Activated CD4-positive, CD25-positive, alpha-beta regulatory T cell (primary cell): ENCODE measurements at places on chromosomes 7 and 10.

DNA sequence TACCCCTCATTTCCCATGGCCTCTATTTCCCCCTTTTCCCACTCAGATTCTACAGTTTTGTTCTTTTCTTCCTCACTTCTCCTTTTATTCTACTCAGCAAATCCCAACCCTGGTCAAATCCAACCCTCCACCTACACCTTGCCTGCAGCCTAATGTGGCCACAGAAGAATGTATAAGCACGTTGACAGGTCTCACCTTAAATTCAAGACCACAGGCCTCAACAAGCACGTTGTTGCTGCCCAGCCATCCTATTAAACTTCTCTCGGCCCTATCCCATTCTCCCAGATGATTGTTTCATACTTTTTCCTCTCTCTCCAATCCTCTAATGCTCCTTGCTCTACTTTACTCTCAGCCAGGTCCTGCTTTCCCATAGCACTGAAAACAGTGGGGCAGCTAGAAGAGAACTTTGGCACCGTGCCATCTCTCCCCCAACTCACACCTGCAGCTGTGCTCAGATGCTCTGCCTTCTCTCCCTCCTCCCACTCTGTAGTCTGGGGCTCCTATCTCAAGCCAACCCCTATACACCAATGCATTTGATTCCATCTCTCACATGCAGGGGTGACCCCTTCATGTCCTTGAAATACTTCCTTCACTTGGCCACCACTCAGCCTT lies 6.8 kb upstream of the EIF3A start:
- no peak for DNase-seq

DNA sequence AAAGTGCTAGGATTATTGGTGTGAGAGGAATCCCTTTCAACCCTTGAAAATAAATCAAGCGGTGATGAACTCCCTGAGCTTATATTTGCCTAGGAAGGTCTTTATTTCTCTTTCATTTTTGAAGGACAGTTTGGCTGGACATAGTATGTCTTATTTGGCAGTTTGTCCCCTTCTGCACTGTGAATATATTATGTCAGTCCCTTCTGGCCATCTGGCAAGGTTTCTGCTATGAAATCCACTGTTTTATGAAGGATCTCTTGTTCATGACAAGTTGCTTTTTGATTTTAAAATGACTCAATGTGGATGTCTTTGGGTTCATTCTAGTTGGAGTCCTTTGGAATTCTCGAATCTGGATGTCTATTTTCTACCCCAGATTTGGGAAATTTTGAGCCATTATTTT lies 21.7 kb upstream of the MCM10 start:
- no peak for DNase-seq

- no peak for DNase-seq
Measured at GRCh38 chr10:133445268-133445732, 8.4 kb upstream of the SCART1 start.

DNA sequence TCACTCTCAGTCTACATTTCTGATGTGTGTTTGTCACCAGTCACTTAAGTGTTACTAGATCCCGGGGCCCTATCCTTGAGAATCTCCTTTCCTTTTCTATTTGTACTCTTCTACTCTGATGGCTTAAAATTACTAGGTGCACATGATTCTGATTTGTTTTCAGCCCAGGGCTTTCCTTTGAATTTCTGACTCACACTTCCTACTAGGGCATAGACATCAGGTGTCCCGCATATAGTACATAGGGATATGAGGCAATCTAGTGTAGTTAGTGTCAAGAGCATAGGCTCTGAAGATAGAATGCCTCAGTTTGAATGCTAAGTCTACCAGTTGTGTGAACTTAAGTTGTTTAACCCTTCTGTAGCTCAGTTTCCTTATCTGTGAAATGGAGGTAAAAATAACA lies 49.4 kb upstream of the LRRN3 start:
- no peak for DNase-seq

- DNase-seq: no peak
Measured at GRCh38 chr7:30309842-30310435, 25.5 kb downstream of the ZNRF2 start.

- no peak for DNase-seq
Measured at GRCh38 chr7:136635751-136636150, 232.7 kb upstream of the CHRM2 start.

DNA sequence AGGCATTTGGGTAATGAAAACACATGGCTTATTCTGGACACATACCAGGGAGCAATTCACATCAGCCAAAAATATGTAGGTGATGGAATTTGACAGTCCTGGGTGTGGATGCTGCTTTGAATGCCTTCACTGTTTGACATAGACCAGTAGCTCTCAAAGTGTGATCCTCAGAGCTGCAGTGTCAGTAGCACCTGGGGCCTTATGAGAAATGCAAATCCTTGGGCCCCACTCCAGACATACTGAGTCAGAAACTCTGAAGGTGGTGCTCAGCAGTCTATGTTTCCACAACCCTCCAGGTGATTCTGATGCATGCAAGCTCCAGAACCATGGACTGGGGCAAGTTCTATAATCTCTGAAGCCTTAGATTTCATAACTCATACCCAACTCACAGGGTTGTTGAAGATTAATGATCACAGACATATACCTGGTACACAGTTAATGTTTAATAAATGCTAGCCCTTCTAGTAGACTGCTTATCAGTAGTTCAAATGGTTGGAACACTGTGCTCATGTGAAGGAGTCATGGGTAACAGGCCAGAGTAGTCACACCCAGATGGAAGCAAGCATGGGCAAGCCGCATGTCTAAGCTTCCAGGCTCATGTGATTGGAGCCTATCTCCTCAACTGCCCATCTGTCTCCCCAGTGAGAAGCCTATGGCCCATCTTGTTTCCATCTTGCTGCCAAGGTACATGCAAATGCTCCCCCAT lies 715.7 kb downstream of the GRID1 start:
- no peak for DNase-seq

- no peak for DNase-seq
Measured at GRCh38 chr10:89301232-89301631, 614 bp upstream of the IFIT2 start.

DNA sequence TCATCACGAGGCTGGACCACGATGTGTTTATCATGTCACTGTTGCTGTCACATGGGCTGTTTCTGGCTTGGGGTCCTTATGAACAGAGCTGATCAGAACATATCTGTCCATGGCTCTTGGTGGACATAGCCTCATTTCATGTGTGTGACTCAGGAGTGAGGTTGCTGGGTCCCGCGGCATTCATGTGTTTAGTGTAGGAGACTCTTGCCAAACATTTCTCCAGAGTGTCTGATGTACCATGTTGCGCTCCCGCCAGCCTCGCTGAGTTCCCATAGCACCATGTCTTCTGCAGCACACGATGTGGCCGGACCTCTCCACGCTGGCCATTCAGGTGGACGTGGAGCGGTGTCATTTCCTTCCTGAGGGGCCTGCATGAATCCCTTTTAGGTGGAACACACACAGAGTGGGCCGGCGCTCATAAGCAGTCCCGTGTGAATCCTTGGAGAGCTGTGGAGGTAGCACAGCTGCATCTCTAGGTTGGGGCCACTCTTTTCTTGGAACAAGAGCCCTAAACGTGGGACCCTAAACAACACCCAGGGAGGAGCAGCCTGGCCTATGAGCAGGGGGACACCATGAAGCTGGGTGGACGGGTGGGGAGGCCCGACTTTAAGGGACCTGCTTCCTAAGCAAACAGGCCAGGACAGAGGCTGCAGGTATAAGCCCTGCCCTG lies 134.6 kb downstream of the LHPP start:
- DNase-seq: no peak

- no peak for DNase-seq
Measured at GRCh38 chr7:36278620-36279172, 111.0 kb upstream of the ANLN start.

DNA sequence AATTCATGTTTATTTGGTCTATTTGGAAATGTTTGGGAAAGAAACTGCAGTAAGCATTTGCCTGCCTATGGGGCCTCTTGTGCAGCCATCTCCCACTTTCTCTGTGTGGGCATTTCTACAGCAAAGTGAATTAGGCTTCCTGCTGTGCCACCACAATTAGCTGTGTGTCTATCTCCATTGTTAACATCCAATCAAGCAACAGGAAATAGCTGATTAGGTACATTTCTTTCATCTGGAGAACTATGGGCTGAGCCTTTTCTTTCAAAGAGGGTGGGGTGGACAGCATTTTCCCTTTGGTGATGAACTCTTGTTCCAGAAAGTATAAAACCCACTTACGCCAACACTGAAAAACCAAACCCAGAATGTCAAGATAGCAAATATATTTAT lies 640.0 kb downstream of the ACTR3B start:
- DNase-seq: no peak

- DNase-seq: no peak
Measured at GRCh38 chr7:157651366-157652160, 314.8 kb downstream of the DNAJB6 start.

DNA sequence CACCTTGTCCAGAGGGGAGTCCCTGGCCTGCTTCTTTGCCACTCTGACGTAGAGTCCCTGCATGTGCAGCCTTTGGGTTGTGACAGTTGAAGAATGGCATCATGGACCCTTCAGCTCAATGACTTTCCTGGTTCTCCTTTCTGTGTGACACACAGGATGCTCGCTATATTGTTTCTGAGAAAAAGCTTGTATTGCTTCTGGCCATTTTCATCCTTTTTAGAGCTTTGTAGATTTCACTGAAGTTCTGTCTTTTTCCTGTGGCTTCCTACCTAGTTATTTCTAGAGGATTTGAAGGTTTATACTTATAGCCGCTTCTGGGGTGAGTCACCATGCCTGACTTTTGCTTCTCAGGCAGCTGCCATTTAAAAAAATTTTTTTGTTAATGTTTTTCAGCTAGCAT lies 27.0 kb downstream of the SND1 start:
- DNase-seq: no peak

GRCh38 chr7:29400437-29400836 lies 163.2 kb upstream of the PRR15 start:
- DNase-seq: no peak

DNA sequence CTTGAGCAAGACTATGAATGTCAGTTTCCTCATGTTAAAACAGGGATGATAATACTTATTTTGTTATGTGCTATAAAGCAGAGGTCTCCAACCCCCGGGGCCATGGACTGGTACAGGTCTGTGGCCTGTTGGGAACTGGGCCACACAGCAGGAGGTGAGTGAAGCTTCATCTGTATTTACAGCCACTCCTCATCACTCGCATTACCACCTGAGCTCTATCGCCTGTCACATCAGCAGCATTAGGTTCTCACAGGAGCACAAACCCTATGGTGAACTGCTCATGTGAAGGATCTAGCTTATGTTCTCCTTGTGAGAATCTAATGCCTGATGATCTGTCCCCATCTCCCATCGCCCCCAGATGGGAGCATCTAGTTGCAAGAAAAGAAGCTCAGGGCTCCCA lies 365.3 kb upstream of the SMIM30 start:
- DNase-seq: no peak

GRCh38 chr10:100442548-100442947 lies 20.3 kb upstream of the WNT8B start:
- DNase-seq: no peak

GRCh38 chr7:1994931-1995330 lies 237.8 kb downstream of the MAD1L1 start:
- no peak for DNase-seq

- DNase-seq: no peak
Measured at GRCh38 chr7:55588379-55588699, 16.0 kb upstream of the VOPP1 start.

GRCh38 chr10:17528306-17528862 lies 74.0 kb upstream of the ST8SIA6 start:
- no peak for DNase-seq

DNA sequence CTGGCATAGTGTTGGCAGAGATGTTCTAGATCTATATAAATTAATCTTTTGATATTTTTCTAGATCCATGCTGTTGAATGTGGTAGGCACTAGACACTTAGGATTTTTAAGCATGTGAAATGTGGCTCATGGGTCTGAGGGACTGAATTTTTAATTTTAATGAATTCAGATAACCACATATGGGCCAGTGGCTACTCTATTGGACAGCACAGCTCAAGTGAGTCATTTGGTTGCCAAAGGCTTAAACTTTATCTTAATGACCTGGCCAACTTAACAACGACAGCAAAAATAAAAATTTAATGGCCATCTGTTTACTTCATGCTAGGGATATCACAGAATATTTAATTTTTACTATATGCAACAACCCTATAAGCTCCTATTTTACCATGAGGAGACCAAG lies 61.4 kb downstream of the CDK14 start:
- no peak for DNase-seq

GRCh38 chr7:94378356-94378755 lies 16.3 kb upstream of the COL1A2 start:
- no peak for DNase-seq

- no peak for DNase-seq
Measured at GRCh38 chr7:151244196-151244840, 4.2 kb downstream of the SMARCD3 start.

DNA sequence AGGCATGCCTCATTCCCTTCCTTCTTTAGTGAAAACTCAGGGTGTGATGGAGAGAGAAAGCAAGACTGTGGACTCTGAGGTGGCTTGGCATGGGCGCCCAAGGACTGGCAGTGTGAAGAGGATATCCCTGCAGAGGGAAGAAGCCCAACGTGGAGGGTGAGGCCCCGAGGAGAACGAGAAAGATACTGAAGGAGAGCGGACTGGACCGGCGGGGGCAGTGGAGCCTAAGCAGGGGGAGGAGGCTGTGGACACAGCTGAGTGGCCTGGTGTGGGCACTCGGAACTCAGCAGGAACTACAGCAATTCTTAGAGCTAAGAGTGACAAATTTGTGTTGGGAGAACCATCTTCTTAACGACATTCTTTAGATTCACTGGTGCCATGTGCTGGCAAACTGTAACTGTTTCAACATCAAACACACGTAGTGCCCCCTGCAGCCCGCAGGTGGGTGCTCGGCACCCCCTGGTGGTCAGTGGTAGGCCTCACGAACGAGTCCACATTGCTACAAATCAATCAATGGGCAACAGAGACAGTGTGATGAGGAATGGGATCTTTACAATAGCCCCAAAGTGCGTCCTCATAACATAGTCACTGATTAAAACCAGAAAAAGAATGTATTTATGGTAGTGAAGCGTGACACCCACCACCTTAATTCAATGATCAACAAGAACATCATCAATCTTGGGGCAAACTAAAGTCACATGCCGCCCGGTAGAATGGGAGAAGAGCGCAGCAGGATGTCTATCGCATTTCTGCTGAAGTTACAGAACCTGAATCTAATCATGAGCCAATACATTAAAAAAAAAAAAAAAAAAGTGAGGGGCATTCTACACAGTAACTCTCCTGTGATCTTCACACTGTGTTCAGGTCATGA lies 2.0 kb upstream of the SFTPA1 start:
- DNase-seq: no peak

GRCh38 chr7:28984631-28985030 lies 26.5 kb upstream of the TRIL start:
- DNase-seq: no peak
